ENCODE measurements at places on chromosomes 3 and 15. TPM values are rescaled to one million over a fixed set of nuclear protein-coding genes. Genes with fewer than 3 reads are reported as not detected.
A peak's percentile ranks its signal among the peaks of the same experiment; 100 is the strongest.

Gene FMN1
- total RNA-seq: 44.8 TPM

Gene FANCD2OS
- total RNA-seq: not detected

Gene CEP97
- 7.5 TPM for total RNA-seq

Gene A4GNT
- not detected for total RNA-seq

Gene ECT2
- total RNA-seq: 15.5 TPM

DNA sequence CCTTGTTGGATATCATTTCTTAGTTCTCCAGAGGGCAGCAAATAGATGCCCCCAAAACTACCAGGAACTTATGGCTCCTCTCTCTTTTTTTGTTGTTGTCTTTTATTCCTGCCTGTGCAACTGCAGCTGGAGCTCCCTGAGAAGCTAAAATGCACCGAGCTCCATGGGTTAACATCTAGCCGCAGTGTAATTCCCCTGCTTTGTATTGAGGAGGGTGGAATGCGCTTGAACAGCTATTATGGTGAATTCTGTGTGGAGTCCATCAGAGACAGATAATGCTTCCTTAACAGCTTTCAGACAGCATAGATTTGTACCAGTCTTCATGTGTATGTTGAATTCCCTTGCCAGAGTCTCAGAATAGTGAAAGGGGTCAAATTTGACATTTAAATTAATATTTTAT is 475.2 kb upstream of the FRG2C start:
- no peak overlapping the region for H3K4me3 ChIP-seq
- no peak overlapping the region for H3K27ac ChIP-seq
- no peak for DNase-seq
- no peaks in the 10 kb centered on the region for H3K4me1 ChIP-seq
- H3K36me3 ChIP-seq: no peaks in the 10 kb centered on the region

DNA sequence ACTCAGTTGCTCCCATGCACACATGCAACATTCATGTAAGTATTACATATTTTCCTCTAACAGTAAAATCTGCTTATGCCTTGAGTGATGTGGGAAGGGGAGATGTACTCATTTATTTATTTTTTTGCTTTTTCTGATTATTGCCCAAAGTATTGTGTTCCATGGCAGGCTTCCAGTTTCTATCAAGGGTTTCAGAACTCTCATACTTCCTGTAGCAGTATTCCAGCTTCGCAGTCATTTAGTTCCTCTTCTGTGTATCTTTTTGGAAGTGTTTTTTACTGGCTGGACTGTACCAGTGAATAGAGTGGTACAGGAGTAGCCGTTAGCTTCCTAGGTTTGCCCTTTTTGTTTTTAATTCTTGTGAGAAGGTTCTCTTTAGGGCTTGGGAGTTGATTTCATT is 26.9 kb downstream of the RAB11A start:
- no peak for DNase-seq
- H3K27ac ChIP-seq: no peak overlapping the region
- H3K4me3 ChIP-seq: no peak overlapping the region

DNA sequence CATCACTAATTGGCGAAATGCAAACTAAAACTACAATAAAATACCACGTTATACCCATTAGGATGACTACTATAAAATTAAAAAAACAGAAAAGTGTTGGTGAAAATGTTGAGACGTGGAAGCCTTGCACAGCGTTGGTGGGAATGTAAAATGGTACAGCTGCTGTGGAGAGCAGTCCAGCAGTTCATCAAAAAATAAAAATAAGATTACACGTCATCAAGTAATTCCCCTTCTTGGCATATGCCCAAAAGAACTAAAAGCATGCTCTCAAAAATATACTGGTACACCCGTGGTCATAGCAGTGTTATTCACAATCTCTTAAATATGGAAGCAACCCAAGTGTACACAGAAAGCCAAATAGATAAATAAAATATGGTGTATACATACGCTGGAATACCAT is 71.8 kb upstream of the NDN start:
- no peak overlapping the region for H3K4me3 ChIP-seq
- no peaks in the 10 kb centered on the region for H3K27me3 ChIP-seq
- no peaks in the 10 kb centered on the region for H3K4me1 ChIP-seq
- DNase-seq: no peak

- no peak overlapping the region for H3K27ac ChIP-seq
- DNase-seq: no peak
- H3K36me3 ChIP-seq: no peaks in the 10 kb centered on the region
- peaks cover 67% of the 10 kb centered on the region for H3K27me3 ChIP-seq
- H3K4me3 ChIP-seq: no peak overlapping the region
- H3K4me1 ChIP-seq: no peaks in the 10 kb centered on the region
Measured at GRCh38 chr15:52786436-52787122, 3.6 kb downstream of the ONECUT1 start.

- no peaks in the 10 kb centered on the region for H3K36me3 ChIP-seq
- H3K27me3 ChIP-seq: no peaks in the 10 kb centered on the region
- H3K4me1 ChIP-seq: no peaks in the 10 kb centered on the region
- DNase-seq: no peak
Measured at GRCh38 chr15:34122771-34123183, 20.9 kb downstream of the PGBD4 start.

DNA sequence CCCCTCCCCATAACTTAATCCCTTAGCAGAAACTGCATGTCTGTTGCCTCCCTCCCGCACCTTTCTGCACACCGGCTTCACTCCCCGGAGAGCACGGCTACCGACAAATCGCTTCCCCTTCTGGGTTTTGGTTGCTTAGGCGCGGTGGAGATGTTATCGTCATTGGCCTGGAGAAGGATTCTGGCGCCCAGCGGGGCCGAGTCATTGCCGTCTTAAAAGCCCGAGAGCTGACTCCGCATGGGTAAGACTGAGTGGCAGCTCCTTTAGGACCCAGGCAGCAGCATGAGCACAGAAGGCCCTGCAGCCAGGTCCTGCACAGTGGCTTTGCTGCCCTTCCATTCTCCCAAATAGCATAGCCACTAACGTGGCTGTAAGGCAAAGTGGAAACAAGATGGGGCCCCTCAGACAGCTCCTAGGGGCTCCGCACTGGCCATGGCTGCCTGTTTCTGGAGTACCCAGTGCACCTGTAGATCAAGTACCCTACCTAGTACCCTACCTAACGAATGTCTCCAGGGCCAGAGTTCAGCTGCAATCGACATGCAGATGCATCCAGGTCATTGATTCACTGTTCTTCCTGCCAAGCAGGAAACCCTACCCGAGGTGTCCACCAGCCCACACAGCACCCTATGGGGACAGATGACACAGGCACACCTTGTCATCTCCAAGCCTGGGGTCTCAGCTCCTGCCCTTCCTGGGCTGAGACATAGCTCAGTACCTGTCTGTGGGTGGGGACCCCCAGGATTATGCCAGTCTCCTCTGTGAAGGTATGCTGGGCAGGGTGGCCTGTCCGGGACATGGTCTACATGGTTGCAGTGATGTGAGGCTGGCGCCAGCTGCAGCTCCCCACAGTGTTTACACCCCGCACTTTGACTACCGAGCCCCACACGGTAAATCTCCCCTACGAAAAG is 147.6 kb downstream of the LRRK1 start:
- H3K27me3 ChIP-seq: no peaks in the 10 kb centered on the region
- no peaks in the 10 kb centered on the region for H3K36me3 ChIP-seq
- H3K27ac ChIP-seq: no peak overlapping the region
- H3K4me1 ChIP-seq: no peaks in the 10 kb centered on the region
- no peak for DNase-seq

- no peaks in the 10 kb centered on the region for H3K36me3 ChIP-seq
- no peak overlapping the region for H3K27ac ChIP-seq
- no peak overlapping the region for H3K4me3 ChIP-seq
- no peak for DNase-seq
- H3K27me3 ChIP-seq: no peaks in the 10 kb centered on the region
- H3K4me1 ChIP-seq: no peaks in the 10 kb centered on the region
Measured at GRCh38 chr15:55260562-55261131, 29.0 kb downstream of the RAB27A start.

DNA sequence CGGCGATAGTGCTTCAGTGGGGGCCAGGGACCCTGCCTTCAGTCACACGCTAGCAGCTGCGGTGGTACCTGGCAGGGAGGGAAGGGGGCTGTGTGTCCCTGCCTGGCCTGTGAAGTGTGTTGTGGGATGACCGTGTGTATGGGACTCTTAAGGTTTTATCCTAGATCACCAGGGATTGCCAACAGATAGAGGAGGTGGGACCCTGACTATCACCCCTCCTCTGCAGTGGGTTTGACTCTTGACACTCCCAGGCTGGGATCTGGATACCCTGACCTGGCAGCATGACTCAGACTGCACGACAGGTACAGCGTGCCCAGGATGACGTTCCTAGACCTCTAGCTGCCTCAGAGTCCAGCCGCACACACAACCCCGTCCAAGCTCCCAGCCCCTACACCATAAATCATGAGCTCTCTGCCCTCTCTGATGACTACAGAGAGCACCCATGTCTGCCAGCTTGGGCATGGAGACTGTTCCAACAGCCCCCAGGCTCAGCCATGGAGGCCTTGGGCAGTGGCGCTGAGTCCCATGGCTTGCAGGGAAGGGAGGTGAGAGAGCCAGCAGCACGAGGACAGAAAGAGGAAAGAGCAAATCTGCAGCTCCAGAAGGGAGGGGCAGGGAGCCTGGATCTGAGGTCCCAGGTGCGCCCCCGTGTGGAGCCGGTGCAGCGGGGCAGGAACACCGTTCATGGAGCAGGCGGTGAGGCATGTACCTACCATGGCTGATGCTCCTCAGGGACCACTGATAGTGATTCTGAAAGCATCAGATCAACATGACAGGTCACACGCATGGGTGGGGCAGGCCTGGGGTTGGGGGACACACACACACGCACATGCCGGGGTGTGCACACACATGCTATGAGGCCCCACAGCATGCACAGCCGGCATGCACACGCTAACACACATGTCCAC is 71.0 kb downstream of the ADAMTS7 start:
- DNase-seq: peak; percentile 75
- no peaks in the 10 kb centered on the region for H3K27me3 ChIP-seq
- no peak overlapping the region for H3K4me3 ChIP-seq
- H3K36me3 ChIP-seq: no peaks in the 10 kb centered on the region

- no peaks in the 10 kb centered on the region for H3K27me3 ChIP-seq
- DNase-seq: no peak
- H3K27ac ChIP-seq: no peak overlapping the region
- H3K36me3 ChIP-seq: no peaks in the 10 kb centered on the region
Measured at GRCh38 chr3:80097674-80098073, 329.9 kb upstream of the ROBO1 start.

All from kidney (tissue), 22 donors.